ENCODE measurements at places on chromosomes 13 and 19.

- DNase-seq: no peak
Observed at GRCh38 chr19:38870612-38871011, 7.5 kb downstream of the RINL start.

- DNase-seq: no peak
Observed at GRCh38 chr19:55373306-55373992, 3.2 kb upstream of the TMEM190 start.

GRCh38 chr13:100546713-100547405, 41.7 kb downstream of the GGACT start:
- DNase-seq: no peak

- no peak for DNase-seq
Observed at GRCh38 chr13:34779171-34779570, 162.9 kb upstream of the NBEA start.

GRCh38 chr19:11551603-11552235, 7.3 kb downstream of the ELOF1 start:
- DNase-seq: no peak

DNA sequence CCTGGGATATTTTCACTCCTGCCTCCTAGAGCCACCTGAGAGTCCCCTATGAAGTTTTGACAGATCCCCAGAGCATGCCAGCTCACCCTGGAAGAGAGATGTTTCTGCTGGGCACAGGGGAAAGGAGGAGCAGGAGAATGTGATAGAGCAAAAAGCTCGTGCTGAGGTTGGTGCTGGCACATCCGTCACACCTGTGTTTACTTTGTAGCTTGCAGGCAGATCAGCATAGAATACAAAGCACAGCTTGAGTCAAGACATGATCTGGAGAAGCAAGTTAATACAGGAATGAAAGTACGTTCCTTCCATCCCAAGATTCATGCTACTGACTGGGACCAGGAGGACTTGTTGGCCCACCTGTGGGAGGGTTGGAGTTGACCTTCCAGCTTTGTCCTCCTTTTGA, 46.1 kb downstream of the HSPH1 start:
- no peak for DNase-seq

GRCh38 chr13:24511019-24511815, 1.4 kb downstream of the PARP4 start:
- peak; percentile 61 for DNase-seq

DNA sequence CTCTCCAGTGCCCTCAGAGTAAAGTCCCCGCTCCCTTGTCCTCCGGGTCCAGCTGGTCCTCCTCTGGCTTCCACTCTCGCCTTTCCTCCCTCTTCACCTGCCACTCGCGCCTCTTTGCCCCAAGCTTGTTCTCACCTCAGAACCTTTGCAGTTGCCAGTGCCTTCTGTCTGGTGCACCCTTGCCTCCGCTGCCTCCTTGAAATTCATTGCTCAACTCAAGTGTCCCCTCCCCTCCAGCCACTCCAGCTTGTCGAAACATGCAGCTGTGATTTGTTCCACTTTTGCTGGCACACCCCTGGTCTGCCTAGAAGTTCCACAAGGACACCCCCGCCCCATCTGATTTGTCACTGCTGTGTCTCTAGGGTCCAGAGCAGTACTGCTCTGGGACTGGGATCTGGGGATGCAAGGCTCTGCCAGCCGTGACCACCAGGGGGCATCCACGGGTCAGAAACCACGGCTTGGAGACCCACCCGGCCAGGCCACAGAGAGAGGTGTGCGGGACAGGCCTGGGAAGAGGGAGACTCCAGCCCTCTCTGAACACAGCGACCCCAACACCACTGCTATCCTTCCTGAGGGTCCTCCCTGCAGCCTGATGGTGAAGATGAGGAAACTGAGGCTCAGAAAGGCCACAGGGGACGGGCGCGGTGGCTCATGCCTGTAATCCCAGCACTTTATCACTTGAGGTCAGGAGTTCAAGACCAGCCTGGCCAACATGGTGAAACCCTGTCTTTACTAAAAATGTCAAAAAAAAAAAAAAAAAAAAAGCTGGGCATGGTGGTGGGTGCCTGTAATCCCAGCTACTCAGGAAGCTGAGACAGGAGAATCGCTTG, 49.9 kb downstream of the AP1M1 start:
- peak; percentile 78 for DNase-seq

GRCh38 chr13:54965881-54966280, 1937.3 kb downstream of the OLFM4 start:
- no peak for DNase-seq

- no peak for DNase-seq
Observed at GRCh38 chr19:23183251-23183650, 66.4 kb downstream of the ZNF730 start.

DNA sequence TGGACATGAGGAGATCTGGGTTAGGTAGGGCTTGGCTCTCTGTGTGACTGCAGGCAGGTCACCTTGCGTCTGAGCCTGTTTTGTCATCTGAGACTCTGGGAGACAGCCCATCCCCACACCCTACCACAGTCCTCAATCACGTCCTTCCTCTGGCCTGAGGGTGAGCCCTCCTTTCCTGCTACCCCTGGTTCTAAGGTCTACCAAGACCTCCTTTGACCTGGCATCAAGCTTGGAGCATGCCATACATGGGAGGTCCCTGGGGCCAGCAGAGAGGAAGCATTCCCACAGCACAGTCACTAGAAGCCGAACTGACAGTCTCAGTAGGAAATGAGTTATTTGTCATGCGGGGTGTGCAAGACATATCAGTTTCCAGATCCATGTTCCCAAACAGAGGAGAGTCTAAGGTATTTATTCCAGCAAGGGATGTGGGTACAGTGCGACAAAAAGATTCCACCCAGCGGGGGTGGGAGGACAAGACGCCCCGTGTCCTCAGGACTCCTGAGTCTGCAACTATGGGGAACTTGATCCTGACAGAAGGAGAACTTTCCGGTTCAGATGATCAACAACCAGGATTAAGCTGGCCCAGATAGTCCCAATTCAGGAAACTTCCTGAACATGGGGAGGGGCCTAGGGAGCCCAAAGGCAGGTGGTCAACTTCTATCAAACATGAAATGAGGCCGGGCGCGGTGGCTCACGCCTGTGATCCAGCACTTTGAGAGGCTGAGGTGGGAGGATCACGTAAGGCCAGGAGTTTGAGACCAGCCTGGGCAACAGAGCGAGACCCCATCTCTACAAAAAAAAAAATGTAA, 9.5 kb downstream of the ARRDC2 start:
- no peak for DNase-seq

GRCh38 chr13:83272652-83273240, 609.5 kb downstream of the SLITRK1 start:
- no peak for DNase-seq

- DNase-seq: no peak
Observed at GRCh38 chr19:1527650-1528309, 3.9 kb downstream of the PLK5 start.

DNA sequence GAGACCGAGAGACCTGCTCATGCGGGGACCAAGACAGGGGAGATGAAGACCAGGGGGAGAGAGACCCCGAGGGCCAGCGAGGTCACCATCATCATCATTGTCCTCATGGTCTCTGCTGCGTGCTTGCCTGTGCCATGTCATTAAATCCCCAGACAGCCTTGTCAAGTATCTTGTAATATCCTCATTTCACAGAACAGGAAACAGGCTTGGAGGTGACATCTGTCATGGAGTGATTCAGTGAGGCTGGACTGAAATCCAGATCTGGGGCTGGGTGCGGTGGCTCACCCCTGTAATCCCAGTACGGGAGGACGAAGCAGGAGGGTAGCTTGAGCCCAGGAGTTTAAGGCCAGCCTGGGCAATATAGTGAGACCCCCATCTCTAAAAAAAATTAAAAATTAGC, 5.9 kb upstream of the NANOS2 start:
- no peak for DNase-seq

DNA sequence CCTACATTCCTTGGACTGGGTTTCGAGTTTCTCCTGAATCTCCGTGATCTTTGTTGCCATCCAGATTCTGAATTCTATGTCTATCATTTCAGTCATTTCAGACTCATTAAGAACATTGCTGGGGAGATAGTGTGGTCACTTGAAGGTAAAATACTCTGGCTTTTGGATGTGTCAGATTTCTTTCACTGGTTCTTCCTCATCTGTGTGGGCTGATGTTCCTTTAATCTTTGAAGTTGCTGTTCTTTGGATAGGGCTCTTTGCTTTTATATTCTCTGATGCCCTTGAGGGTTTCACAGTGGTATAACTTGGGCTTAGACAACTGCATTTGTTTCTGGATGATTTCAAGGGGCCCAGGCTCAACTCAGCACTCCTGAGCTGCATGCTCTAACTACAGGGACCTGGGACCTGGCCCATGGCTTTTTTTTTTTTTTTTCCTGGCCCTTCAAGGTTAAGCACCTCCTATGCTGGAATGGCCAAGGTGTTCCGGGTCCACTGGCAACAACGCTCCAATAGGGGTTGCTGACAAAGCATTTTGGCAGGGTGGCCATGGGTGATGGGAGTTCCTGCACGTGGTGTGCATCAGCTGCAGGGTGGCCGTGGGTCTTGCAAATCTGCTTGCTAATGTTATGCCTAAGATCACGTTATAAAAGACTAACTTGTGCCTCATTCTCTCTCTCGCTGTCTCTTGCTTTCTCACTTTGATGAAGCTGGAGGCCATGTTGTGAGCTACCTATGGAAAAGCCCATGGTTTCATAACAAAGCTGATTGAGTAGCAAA, 5.9 kb upstream of the SIGLEC7 start:
- no peak for DNase-seq

- DNase-seq: no peak
Observed at GRCh38 chr13:102587916-102588315, 8.9 kb upstream of the TPP2 start.

- DNase-seq: no peak
Observed at GRCh38 chr13:39484506-39485313, 118.3 kb downstream of the LHFPL6 start.

GRCh38 chr13:42035905-42036521, 12.4 kb upstream of the DGKH start:
- DNase-seq: no peak

GRCh38 chr13:97028441-97029299, 34.4 kb upstream of the OXGR1 start:
- DNase-seq: no peak

- no peak for DNase-seq
Observed at GRCh38 chr13:71860547-71861138, 6.4 kb downstream of the DACH1 start.

DNA sequence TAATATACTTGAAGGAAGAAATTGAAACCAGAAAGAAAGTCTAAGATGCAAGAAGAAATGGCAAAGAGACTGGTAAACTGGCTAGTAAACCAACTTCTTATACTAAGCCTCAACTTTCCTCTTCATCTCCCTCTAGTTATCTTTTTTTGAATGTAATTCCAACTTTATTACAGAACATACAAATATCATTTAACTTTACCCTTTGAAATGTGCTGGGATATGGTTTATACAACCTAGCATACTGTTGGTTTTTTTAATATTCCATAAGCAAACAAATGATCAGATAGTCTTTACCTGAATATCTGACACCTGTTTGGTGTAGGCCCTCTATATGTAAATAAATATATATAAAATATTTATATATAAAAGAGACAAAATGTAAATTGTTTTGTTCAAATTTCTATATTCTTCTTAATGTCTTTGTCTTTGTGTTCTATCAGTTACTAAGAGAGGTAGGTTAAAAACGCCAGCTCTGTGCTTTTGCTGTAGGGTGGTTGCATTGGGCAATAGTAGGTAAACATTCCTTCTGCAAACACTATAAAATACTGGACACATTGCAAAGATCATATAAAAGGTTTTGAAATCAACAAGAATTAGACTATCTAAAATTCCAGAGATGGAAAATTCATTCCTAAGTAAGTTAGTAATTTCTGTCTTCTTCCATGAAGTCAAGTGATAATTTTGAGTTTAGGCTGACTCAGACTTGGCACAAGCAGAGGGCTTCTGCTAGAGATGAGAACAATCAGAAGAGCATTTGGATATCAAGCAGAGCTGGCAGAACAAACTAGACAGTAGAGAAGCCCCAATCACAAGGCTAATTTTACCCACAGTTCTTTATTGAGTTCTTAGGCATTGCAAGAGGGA, 383.3 kb downstream of the RFC3 start:
- no peak for DNase-seq

- DNase-seq: no peak
Observed at GRCh38 chr13:63307228-63307627, 1891.6 kb upstream of the PCDH20 start.

- DNase-seq: no peak
Observed at GRCh38 chr19:49746206-49746958, 16.7 kb downstream of the TSKS start.

DNA sequence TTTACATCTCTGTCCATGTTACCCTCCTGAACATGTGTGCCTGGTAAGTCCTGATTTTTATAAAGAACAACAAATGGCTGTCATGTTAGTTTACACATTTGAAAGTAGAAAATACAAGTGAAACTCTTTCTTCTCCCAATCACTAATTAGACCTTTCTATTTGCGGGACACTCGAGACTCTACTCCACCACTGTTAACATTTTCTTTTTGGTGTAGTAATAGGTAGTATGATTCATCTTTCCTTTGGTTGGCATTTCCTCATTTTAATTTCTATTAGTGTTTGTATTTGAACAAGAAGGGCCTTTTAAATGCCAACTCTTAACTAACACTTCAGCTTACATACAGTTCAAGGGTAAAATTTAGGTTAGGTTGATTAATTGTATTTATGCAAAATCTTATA, 371.1 kb downstream of the PCDH9 start:
- DNase-seq: no peak

DNA sequence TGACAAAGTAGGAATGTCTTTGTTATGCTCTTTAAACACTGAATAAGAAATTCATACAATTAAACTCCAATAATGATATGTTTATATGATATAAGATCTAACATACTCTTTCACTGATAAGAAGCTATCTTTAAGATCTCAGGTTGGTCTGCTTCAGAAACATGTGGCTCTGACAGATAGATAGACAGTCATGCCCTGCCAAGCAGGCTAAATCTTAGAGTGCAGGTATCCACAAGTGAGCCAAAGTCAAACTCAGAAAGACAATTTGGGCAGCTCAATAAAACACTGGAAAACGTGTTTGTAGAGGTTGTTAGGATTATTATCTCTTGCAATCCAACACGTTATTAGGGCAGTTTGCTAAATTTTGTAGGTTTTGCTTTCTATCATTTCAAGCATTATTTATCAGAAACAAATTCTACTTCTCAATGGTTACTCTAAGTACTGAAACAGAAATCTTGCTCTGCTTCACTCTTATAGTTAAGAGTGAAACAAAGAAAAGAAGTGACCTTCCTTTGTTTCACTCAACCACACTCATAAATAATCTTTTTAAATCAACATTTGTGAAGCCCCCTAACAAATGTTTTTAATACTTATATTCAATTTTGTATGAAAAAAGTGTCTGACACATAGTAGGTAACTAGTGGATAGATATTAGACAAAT, 1255.6 kb downstream of the DIAPH3 start:
- no peak for DNase-seq

GRCh38 chr13:112567161-112567862, 20.6 kb downstream of the TUBGCP3 start:
- no peak for DNase-seq

GRCh38 chr19:16899566-16900075, 10.8 kb downstream of the F2RL3 start:
- DNase-seq: no peak

- no peak for DNase-seq
Observed at GRCh38 chr13:98581381-98581780, 4.5 kb upstream of the STK24 start.

Data from activated CD4-positive, alpha-beta T cell treated with anti-CD3 and anti-CD28 coated beads, Interleukin-2, amount 50 U/mL, for 24 hours (primary cell).